Right lobe of liver (tissue), 6 donors: ENCODE measurements at places on chromosomes 5 and 9. TPM values are rescaled to one million over a fixed set of nuclear protein-coding genes. Genes with fewer than 3 reads are reported as not detected.

- no peak overlapping the region for H3K27ac ChIP-seq
- no peaks in the 10 kb centered on the region for H3K27me3 ChIP-seq
- H3K4me1 ChIP-seq, result peaks cover 6% of the 10 kb centered on the region
- no peak for DNase-seq
Measured at GRCh38 chr9:99833735-99834134, 12.1 kb downstream of the NR4A3 start.

The ZFP37 gene
- 0.28 TPM for total RNA-seq

The BBLN gene
- total RNA-seq, result 192 TPM

DNA sequence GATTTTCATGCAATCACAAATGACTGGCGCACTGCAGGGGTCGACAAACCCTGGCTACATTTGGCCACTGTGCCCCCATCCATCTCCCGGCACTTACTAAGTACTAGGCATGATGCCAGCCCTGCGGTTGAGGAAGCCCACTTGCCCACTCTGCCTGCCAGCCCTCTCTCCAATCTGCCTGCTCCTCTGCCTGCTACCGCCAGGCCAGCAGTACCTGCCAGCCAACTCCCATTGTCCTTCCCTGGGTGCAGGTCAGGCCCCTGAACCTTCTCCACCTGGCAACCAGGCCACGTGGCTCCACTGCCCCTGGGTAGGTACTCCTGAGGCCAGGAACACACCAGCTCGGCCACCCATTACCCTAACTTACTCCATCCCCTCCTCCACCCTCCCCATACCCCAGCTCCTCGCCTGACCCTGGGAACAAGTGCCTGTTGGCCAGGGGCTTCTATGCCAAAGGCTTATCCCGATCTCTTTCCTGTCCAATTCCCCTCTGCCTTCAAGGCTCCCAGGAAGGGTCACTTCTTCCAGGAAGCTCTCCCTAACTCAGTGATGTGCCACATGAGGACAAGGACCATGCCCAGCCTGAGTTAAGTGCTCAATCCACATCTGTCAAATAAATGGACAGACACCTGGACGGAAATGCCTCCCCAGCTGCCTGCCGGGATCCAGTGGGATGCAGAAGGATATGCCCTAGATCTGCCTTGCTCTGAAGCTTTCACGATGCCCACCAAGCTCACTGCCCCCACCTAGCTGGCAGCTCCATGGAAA, 6.6 kb downstream of the EEIG1 start:
- H3K36me3 ChIP-seq, result no peaks in the 10 kb centered on the region
- peak overlapping the region; percentile 24 for H3K4me3 ChIP-seq
- peak overlapping the region; percentile 63 for H3K27ac ChIP-seq
- peaks cover 82% of the 10 kb centered on the region for H3K4me1 ChIP-seq

The ADAMTSL2 gene
- 23.0 TPM for total RNA-seq

The UTP15 gene
- total RNA-seq, result 16.5 TPM

The KDM4C gene
- total RNA-seq, result 19.0 TPM

DNA sequence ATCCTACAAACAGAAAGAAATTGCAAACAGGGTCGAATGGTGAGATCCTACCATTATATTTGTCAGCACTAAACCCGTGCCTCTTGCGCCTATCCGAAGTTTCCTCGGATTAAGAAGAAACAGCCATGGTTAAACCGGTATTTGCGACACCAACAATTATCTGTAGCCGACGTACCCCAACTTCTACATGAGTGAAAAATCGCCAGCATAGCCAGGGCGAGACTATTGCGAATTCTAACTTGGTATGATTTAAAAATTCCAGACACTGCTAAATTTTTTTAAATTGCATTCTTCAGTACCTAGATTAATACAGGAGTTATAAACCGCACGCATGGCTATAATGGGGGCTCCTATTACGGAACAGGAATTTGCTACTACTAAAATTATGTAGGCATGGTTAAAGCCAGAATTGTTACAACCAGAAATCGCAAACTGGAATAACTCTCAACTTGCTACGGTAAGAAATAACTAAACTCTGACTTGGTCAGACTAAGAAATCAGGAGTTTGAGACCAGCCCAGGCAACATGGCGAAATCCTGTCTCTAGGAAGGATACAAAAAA, 25.3 kb upstream of the ANXA2R start:
- H3K27ac ChIP-seq, result peak overlapping the region; percentile 100
- H3K4me1 ChIP-seq, result no peaks in the 10 kb centered on the region
- peak overlapping the region; percentile 81 for H3K4me3 ChIP-seq
- H3K27me3 ChIP-seq, result no peaks in the 10 kb centered on the region
- no peaks in the 10 kb centered on the region for H3K36me3 ChIP-seq
- no peak for DNase-seq

The MEF2C gene
- total RNA-seq, result 6.4 TPM

The SH3TC2 gene
- 0.12 TPM for total RNA-seq

GRCh38 chr5:42005561-42006153, 80.6 kb downstream of the FBXO4 start:
- no peaks in the 10 kb centered on the region for H3K36me3 ChIP-seq
- no peak overlapping the region for H3K4me3 ChIP-seq
- H3K27ac ChIP-seq, result no peak overlapping the region
- no peak for DNase-seq
- no peaks in the 10 kb centered on the region for H3K4me1 ChIP-seq

The PURA gene
- 8.7 TPM for total RNA-seq

- no peaks in the 10 kb centered on the region for H3K4me1 ChIP-seq
- no peaks in the 10 kb centered on the region for H3K27me3 ChIP-seq
- H3K36me3 ChIP-seq, result peaks cover 17% of the 10 kb centered on the region
- no peak for DNase-seq
- peak overlapping the region; percentile 57 for H3K27ac ChIP-seq
Measured at GRCh38 chr5:150519978-150520377, 12.0 kb downstream of the NDST1 start.

GRCh38 chr5:95417971-95418370, 26.8 kb downstream of the FAM81B start:
- DNase-seq, result no peak
- no peak overlapping the region for H3K27ac ChIP-seq
- no peak overlapping the region for H3K4me3 ChIP-seq
- H3K4me1 ChIP-seq, result no peaks in the 10 kb centered on the region

- no peak overlapping the region for H3K27ac ChIP-seq
- no peak overlapping the region for H3K4me3 ChIP-seq
- H3K36me3 ChIP-seq, result no peaks in the 10 kb centered on the region
Measured at GRCh38 chr5:135220394-135221186, 178.4 kb downstream of the MACROH2A1 start.

The LCN9 gene
- not detected for total RNA-seq

DNA sequence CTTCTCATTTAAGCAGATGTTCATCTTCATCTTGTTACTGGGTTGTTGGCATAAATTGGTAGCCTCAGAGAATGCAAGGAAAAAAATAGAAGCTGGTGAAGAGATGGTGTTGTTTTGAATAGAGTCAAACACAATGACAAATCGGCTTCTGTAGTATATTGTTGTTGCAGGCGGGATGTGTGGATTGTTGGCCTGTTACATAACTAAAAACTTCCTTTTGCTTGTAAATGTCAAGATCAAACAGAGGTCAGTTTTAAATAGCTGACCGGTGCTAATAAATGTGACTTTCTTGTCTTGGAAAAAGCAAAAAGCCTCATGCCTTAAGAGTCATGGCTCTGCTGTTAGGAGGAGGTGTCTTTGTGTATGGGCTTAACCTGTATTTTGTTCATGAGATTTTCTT, 59.2 kb downstream of the CCDC192 start:
- no peak overlapping the region for H3K27ac ChIP-seq
- H3K4me1 ChIP-seq, result no peaks in the 10 kb centered on the region
- no peak overlapping the region for H3K4me3 ChIP-seq
- no peaks in the 10 kb centered on the region for H3K27me3 ChIP-seq
- no peaks in the 10 kb centered on the region for H3K36me3 ChIP-seq

GRCh38 chr5:9698841-9699240, 68.7 kb upstream of the TAS2R1 start:
- DNase-seq, result no peak
- H3K27ac ChIP-seq, result no peak overlapping the region
- no peaks in the 10 kb centered on the region for H3K4me1 ChIP-seq
- H3K36me3 ChIP-seq, result no peaks in the 10 kb centered on the region
- H3K27me3 ChIP-seq, result no peaks in the 10 kb centered on the region
